ENCODE measurements at places on chromosomes 16 and 17.

DNA sequence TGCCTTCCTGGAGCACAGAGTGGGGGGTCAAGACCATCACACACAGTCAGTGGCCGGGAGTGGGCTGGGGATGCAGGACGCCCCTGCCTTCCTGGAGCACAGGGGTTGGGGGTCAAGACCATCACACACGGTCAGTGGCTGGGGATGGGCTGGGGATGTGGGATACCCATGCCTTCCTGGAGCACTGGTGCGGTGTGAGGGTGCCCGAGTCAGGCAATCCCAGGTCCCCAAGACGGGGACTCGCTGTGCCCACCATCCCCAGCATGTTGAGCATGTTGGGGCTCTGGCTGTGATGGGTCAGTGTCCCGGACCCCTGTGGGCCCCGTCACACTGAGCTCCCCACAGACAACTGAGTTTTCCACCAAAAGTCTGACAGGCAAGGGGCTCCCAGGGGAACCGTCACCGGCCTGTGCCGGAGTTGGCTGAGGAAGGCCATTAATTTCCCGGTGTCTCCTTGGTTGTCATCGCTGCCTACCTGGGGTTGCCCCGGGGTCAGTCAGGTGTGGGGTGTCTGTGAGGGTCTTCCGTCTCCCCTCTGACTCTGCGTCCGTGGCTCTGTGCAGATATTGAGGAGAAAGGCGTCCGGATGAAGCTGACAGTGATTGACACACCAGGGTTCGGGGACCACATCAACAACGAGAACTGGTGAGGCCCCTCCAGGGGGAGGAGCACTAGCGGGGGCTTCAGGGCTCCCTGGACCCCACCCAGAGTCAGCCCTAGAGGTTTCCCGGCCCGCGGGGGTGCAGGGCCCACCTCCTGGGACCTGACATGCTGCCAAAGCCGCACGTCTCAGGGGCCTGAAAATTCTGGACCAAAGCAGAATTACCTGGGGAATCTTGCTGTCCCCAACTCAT, 347.1 kb downstream of the SEC14L1 start:
- no peak for DNase-seq

GRCh38 chr17:48023400-48024148, 14.0 kb downstream of the COPZ2 start:
- peak; percentile 33 for DNase-seq

DNA sequence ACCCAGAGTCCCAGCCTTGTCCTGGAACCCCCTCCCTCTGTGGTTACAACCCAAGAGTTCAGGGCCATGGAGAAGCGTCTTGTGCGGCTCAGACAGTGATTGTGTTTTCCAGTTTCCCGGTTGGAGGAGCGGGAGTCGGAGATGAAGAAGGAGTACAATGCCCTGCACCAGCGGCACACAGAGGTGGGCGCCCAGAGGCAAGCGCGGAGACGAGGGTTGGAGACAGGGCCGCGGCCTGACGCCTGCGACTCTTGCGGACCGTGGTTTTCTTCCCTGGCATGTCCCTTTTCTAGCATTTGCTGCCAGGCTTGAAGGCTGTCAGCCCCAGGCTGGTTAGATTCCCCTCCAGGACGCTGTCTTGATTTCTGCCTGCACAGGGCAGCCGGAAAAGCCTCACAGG, 23.0 kb downstream of the MAPK8IP3 start:
- DNase-seq = no peak

DNA sequence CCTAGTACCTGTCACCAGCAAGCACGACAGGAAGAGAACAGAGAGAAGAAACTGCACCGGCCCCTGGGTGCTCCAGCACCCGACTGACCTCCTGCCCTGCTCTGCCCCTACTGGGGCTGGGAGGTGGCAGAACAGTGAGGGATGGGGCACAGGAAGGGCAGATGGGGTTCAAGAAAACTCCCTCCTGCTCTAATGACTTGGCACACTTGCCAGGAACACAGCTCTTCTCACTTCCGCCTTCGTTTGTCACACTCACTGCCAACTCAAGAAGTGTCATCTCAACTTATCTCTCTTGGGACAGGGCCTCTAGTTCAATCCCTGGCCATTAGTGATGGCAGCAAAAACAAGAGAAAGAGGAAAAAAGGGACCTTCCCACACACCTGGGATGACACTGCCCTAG, 42.7 kb upstream of the ICAM2 start:
- DNase-seq = no peak

DNA sequence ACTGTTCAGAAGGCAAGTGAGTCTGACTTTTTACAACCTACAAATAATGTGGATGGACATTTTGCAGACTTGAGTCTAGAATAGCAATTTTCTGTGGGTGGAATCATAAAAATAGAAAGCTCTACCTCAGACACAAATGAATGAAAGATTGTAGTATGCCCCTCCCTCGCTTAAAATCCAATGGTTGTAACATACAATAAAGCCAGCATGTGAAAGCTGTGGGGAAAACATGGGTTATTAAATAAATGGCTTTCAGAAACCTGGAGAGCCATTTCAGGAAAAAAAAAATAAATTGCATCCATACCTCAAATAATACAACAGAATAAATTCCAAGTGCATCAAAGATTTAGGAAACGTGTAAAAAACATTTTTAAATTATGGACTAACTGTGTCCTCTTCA, 123.1 kb upstream of the MON1B start:
- no peak for DNase-seq

DNA sequence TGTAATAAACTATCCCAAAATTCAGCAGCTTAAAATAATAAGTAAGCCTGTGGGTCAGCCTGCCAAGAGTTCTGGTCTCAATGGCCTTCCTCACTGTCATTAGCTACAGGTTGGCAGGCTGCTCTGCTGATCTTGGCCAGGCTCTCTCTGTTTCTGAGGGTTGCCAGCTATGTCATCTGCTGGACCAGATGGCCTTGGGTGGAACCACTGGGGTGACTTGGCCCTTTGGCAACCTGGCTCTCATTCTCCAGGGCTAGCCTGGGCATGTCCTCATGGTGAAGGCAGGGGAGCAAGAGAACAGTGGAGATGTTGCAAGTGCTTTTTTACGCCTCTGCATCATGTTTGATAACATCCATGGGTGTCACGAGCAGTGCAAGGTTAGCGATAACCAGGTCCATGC, 13.9 kb downstream of the ITGAM start:
- no peak for DNase-seq

DNA sequence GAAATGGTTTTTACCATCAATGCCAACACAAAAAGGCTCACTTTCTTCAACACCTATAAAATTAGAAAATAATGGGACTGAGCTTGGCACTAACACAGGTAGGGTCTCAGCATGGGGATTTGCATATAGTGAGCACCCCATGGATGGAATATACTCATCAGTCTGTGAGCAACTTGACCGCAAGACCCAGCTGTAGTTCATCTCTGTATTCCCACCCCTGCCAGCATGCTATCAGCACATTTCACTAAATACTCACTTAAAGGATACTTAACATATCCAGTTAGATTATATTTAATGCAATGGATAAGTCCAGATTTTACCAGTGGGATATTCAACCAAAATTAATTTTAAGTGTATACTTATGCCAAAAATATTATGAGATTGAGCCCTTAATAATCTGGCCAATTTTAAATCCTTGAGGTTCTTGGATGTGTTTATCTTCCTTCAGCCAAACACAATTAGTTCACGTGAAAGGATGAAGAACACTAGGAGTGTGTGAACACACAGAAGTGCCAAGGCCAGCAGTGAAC, 66.7 kb downstream of the C16orf95 start:
- DNase-seq = no peak

GRCh38 chr16:85781156-85781555, 18.2 kb downstream of the EMC8 start:
- no peak for DNase-seq

- DNase-seq = no peak
Observed at GRCh38 chr17:30950669-30951399, 20.0 kb upstream of the RNF135 start.

GRCh38 chr17:40577611-40578065, 12.4 kb upstream of the CCR7 start:
- DNase-seq = no peak

DNA sequence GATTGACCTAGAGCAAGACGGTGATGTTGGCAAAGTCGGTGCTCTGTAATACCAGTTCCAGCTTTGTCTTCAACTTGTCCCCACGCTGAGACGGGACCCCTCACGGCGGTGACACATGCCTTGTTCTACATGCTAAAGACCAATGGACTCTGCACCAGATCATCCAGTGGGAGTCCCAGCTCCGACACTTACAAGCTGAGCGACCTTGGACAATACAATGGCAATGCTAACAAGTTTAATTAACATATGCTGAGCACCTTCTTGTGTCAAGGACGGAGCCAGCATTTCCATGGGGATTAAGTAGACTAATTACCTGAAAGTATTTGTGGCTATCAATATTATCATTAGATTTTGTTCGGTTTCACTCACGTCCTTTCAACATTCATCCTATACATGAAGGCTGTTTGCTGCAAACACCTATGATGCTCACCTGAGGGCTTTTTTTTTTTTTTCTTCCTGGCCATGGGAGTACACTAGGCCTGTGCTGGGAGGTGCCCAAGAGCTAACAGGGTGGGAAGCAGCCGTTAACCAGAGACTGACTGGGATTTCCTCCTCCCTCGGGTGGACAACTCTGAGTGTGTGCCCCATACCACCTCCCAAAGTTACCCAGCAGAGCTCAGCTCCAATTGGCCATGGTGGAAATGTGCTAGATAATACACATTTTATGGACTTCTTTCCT, 308.6 kb upstream of the ZFHX3 start:
- no peak for DNase-seq

DNA sequence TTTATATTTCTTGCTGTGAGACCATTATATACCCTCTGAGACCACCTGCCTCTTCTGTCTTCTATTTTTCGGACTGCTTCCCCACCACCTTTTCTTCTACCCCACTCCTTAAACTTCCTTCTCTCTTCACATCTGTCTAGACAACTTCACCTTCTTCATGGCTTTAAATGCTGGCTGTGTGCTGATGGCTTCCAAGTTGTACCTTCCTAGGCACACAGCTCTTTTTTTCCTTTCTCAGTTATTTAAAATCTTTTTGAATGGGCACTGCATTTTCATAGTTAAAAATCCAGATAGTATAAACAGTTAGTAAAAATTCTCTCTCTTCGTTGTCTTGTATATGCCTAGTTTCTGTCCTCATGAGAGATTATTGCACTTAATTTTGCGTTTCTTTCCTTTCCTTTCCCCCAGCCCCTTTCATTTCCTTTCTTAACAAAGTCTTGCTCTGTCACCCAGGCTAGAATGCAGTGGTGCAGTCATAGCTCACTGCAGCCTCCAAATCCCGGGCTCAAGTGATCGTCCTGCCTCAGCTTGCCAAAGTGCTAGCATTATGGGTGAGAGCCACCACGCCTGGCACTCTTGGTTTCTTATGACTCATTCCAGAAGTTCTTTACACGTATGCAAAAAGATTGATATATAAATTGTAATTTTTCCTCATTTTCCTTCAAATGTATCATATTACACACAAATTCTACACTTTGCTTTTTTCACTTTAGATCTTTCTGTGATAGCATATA, 114.3 kb downstream of the NPIPB5 start:
- DNase-seq = no peak

GRCh38 chr17:78397681-78398101, 19.2 kb downstream of the PGS1 start:
- no peak for DNase-seq

GRCh38 chr17:61467416-61468262, 15.4 kb downstream of the TBX4 start:
- DNase-seq = no peak

DNA sequence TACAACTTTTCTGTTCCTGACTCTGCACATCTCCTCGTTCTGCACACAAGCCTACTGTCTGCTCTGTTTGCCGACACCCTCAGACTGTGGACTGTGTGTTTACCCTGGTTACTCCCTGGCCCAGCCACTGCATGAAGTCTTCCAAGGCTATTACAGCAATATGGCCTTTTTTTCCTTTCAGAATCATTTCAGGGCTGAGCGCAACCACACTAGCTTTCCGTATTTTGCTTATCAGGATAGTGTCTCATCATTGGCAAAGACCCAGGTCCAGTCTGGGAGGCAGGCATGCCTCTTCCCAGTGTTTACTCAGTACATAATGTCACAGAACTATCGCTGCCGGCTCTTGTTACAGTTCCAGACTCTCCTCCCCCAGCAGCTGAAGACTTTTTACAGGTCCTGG, 10.1 kb downstream of the DNAH9 start:
- no peak for DNase-seq

DNA sequence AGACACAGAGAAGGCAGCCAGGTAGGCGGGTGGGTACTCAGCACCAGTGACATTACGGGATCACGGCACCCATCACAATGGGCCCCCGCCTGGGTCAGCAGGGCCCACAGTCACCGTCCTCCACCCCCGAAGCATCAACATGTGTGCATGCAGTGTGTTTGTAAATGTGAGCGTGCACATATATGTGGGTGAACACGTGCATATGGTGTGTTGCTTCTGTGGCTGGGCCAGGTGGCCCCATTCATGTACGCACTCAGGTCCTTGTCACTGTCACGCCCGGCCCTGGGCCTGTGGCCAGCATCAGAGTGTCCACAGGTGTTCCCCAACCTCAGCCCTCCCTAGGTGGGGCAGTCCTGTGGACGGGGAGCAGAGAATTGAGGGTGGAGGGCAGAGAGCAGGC, 37.1 kb downstream of the TNFRSF13B start:
- DNase-seq = no peak

DNA sequence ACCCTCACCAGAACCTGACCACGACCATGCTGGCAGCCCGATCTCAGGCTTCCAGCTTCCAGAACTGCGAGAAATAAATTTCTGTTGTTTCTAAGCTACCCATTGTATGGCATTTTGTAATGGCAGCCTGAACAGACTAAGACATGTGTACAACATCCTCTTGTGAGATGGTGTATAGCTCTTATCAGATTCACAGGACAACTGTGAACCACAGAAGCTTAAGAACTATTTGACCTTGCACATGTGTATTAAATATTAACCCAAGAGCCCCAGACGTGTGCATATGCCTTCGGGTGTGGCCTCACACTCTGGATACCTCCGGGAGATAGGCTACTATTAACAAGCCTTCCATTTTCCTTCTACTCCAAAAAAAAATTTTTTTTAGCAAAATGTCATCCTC, 248.9 kb downstream of the SLC39A11 start:
- no peak for DNase-seq

- DNase-seq = no peak
Observed at GRCh38 chr17:55806745-55807495, 56.1 kb downstream of the PCTP start.

GRCh38 chr17:45063198-45063597, 2.1 kb downstream of the NMT1 start:
- DNase-seq = no peak

DNA sequence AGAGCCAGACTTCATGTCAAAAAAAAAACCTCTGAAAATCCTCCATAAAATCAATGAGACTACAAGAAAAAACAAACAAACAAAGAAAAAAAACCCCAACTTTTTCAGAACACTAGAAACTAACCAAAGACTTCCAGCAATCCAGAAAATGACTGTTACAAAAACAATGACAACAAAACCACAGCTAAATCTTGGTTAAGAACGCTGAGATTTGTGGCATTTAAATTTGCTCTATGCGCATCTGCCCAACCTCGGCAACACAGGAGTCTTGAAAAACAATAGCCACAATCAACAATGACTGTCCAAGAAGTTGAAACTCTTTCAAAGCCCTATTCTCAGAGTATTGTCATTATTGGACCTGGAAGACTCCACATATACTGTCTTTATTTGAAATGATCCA, 402.4 kb downstream of the ZFHX3 start:
- DNase-seq = no peak

- no peak for DNase-seq
Observed at GRCh38 chr17:75506888-75507287, 8.4 kb downstream of the CASKIN2 start.

- DNase-seq = no peak
Observed at GRCh38 chr17:3852561-3852960, 6.5 kb upstream of the NCBP3 start.

GRCh38 chr17:67559381-67559966, 158.3 kb upstream of the NOL11 start:
- no peak for DNase-seq

- DNase-seq = peak; percentile 12
Observed at GRCh38 chr16:81035975-81036750, 521 bp downstream of the ATMIN start.
